ENCODE measurements at places on chromosomes 7 and 10.

DNA sequence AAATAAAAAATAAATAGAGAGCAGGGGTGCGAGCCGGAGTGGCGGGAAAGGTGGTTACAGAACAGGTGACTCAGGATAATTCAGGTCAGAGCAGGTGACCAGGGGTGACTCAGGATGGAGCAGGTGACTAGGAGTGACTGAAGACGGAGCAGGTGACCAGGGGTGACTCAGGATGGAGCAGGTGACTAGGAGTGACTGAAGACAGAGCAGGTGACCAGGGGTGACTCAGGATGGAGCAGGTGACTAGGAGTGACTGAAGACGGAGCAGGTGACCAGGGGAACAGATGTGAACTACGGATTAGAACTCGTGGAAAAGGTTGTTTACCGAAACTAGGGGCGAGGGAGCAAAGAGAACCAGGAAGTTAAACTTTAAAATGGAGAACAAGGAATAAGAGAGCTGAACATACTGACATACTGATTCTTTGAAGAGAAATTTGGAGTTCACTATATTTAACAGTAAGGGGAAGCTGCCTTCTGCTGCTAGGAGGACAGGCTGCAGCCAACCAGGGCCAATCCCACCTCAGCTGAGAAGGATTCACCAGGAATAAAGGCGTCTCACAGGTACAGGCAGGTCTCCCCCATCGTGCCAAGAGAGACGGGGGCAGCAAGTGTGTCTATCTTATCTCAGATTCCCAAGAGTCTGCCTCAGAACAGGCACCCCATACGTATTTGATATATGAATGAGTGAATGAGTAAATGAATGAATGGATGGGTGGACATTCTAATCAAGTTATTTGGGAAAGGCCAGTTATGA, 101.3 kb downstream of the CPXM2 start:
- no peak for DNase-seq

DNA sequence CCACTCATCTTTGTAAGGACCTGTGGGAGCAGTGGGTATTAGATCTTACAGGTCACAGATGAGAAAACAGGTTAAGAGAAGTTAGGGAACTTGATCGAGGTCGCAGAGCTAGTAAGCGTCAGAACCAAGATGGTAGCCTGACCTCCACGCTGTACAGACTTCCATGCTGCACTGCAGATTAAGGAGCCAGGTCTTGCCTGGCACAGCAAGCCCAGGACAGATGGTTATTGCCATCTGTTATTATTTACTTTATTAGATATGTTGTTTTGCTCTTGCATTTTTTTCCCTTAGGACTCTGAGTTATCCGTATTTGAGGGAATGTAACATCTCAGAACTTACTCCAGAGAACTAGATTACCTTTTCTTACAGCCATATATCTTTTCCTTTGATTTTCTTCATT, 147.2 kb downstream of the NSUN6 start:
- DNase-seq, result no peak

GRCh38 chr7:30403477-30403876, 75.1 kb downstream of the NOD1 start:
- DNase-seq, result peak; percentile 13

DNA sequence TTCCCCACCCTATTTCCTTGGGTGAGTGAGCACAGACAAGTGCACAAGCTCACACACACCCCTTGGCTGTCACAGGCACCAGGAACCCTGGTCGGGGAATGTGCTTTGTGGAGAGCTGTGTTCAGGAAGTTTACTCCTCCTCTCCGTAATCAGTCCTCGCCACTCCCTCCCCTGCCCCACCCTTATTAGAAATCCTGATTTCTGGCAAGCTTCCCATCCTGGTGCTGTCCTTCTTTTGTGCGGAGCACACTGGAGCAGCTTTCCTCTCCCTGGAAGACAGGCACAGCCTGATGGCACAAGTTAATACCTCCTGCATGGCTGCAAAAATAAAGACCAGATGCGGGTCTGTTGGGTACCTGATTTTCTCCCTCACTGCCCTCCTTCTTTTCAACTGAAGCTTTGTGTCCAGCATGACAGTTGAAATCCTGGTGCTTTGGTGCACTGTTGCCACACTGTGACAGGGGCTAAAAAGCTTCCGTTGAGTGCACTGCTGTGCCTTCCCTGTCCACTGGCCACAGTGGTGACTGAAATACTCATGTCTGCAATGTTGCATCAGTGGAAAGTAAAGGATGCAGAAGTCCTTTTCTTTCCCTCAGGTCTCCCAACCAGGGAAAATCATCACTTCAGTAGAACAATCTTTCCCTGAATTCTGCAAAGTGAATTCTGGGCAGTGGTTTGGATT, 55.0 kb downstream of the LRRC4 start:
- no peak for DNase-seq

- DNase-seq, result no peak
These were observed 64.4 kb downstream of the ENTPD1 start for GRCh38 chr10:95820363-95820762.

DNA sequence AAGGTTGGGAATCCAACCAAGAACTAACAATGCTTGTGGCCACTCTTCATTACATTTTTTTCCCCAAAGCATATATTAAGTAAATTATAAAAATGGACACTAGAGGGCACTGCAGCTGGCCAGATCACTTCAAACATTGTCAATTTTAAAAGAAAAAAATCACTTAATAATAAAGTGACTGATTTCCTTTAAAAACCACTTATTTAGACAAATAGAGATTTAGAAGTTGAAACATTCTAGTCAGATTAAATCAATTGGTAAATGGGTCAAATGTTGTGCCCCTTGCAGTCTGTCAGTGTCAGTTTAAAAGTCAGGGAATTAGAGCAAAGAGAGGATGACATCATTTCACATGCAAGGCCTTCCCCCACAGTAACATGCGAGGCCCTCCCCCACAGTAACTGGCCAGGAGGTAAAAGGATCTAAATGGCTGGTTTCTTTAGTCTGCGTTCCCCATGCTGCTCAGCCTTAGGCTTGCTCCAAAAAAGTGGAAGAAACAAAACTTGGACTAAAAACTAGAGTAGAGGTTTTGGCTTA, 177.9 kb downstream of the SKAP2 start:
- peak; percentile 48 for DNase-seq
